ENCODE measurements at places on chromosomes 2 and 18.

GRCh38 chr2:43218702-43219382, 7.6 kb downstream of the ZFP36L2 start:
- peak; percentile 67 for DNase-seq

GRCh38 chr2:215693193-215693998, 257.5 kb upstream of the FN1 start:
- no peak for DNase-seq

DNA sequence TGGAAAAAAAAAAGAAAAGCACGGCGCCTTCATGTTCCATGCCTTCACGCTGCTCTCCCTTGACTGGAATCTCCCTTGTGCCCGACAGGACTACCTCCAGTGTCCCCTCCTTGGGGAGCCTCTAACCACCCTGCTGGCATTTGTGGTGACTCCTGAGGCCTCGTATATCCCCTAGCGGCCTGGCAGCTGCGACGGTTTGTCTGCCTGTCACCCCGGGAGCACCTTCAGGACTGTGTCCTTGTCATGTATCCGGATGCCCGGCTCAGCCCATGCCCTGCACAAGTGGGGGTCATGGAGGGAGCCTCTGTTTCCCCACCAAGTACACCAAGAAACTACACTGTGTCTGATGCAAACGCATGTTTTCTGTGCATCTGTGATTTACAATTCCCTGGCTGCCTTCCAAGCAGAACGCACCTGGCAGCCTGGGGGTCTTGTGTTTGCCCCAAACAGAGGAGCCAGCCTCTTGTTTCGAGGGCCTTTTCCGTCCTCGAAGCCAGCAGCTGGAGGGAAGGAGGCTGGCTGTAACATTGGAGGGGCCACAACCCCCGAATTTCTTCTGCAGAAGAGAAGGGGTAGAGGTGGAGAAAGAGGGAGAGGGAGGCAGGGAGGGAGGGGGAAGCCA, 18.9 kb downstream of the TWIST2 start:
- DNase-seq = no peak

DNA sequence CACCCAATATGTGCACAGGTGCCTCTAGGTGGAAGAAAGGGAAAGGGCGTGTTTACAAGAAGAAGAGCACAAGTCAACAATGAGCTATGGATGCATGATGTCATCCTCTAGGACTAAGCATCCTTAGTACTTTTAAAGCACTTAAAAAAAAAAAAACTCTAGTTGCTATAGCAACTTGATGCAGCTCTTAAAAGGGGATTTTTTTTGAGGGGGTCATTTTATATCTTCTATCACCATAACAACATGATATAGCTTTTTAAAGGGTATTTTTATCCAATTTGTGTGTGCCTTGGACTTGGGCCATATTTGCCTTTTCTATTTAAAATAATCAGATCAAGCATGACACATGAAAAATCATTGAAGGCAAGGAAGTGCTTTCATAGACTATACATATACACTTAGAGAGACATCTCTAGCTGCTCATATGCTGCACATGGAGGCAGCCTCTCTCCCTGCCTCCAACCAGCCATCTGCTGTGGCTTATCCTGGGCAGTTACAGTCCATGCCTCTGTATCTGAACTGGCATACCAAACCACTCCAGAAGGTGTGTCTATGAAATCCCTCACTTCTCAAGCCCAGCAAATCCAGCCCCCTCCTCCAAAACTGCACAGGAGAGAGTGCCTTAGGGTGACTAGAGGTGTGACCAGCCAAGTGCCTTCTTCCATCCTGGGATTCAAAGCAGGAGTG, 165.4 kb downstream of the MSH2 start:
- no peak for DNase-seq

- no peak for DNase-seq
Measured at GRCh38 chr2:240153418-240153817, 13.0 kb upstream of the OTOS start.

DNA sequence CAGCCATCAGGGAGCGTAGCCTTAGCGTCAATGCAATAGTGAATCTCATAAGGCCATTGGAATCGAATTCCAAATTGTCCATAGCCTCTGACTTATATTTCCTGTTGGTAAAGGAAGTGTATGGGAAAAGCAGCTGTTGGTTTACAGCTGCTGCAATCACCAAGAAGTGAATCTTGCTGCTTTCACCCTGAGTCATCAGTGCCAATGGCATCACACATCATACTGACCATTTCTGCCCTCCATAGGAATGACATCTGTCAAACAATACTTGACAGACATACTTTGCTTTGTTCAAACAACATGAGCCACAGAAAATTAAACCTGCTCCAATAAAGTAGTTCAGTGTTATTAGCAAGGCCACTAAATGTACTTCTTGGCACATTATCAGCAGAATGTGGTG, 111.2 kb upstream of the KLHL29 start:
- no peak for DNase-seq

GRCh38 chr2:183292028-183292427, 167.8 kb downstream of the NUP35 start:
- no peak for DNase-seq

DNA sequence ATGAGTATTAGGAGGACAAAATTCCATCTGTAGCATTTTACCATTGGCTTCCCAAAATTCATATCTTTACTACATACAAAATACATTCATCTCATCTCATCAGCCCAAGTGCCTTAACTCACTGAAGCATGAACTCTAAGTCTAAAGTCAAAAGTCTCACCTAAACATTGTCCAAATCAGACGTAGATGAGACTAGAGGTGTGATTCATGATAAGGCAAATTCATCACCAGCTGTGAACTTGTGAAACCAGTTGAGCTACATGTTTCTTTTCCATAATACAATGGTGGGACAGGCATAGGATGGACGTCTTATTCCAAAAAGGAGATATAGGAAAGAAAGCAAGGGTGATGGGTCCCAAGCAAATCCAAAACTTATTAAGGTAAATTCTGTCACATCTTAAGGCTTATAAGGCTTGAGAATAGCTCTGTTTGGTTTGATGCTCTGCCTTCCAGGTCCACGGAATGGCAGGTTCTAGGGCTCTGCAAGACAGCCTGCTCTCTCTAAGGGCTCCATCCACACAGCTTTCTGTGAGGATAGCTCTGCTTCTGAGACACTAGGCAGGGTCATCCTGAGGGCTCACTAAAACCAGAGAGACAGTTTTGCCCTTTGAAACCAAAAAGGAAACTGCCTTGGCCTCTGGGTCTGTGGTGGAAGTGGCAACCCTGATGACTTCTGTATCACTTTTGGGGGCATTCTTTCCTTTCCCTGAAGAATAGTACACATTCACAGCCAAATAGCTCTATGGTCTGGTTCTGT, 9.6 kb downstream of the IFIH1 start:
- no peak for DNase-seq

GRCh38 chr18:61551586-61551985, 218.4 kb downstream of the CDH20 start:
- DNase-seq = peak; percentile 67

- no peak for DNase-seq
Measured at GRCh38 chr2:105753380-105753779, 8.7 kb downstream of the NCK2 start.

- DNase-seq = no peak
Measured at GRCh38 chr2:224190234-224190935, 151.3 kb upstream of the SERPINE2 start.

DNA sequence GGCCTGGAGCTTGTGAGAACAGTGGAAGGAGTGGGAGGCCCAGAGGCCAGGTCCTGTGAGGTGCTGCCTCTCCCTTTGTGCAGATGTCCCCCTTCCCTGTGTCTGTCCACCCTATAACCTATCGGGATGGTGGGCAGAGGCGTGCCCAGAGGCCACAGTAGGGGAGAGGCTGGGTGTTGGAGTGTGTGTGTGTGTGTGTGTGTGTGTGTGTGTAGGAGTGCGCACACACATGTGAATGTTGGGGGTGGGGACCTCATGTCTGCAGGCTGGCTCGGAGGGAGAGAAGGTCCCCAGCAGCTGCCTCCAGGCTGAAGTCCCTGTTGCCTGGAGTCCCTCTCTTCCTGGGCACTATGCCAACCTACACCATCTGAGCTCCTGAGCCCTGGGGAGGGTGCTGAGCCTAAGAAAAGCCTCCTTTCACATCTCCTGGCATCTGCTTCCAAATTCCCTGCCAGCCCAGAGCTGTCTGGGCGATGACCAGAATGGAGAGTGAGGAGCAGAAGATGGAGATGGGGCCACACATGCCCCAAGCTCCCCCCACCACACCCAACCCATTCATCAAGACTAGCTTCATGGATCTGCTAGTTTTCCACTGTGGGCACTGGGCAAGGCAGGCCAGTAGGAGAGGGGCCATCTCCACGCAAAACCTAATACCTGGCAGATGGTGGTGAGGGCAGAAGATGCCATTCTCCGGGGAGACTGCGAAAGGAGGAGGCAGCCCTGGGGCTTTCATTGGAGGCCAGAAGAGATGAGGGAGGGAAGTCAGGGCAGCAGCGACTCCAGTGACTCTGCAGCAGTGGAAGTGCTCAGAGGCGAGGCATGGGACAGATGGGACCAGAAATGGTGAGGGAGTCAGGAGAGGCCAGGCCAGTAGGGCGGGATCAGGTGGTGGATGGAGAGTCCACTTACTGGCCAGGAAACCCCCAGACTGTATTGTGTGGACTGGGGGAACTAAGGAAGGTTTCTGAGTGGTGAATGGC, 20.3 kb downstream of the KCNK3 start:
- DNase-seq = no peak

- DNase-seq = no peak
Measured at GRCh38 chr2:15145919-15146318, 415.2 kb downstream of the NBAS start.

DNA sequence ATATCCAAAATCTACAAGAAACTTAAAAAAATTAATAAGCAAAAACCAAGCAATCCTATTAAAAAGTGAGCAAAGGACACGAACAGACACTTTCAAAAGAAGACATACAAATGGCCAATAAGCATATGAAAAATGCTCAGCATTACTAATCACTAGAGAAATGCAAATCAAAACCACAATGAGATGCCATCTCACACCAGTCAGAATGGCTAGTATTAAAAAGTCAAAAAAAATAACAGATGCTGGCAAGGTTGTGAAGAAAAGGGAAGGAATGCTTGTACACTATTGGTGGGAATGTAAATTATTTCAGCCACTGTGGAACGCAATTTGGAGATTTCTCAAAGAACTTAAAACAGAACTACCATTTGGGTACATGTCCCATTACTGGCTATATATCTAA, 128.8 kb upstream of the SESTD1 start:
- no peak for DNase-seq

GRCh38 chr18:76384114-76384790, 110.8 kb downstream of the ZNF516 start:
- no peak for DNase-seq

DNA sequence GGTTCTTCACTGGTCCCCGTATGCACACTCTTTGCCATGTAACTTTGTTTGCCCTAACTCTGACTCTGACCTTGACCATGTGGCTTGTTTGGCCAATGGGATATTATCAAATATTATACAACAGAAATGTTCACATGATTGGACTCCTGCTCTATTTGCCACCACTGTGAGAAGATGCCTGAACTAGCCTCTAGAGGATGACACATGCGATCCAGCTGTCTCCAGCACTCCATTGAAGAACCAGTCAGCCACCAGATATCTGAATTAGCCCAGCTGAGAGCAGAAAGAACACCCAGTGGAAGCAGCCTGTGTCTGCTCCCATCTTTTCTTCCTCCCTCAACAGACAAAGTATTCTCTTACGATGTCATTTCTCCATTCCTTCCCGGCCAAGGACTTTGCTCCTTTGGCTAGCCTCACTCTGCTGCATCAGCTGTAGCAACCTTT, 412.1 kb downstream of the IRS1 start:
- no peak for DNase-seq

DNA sequence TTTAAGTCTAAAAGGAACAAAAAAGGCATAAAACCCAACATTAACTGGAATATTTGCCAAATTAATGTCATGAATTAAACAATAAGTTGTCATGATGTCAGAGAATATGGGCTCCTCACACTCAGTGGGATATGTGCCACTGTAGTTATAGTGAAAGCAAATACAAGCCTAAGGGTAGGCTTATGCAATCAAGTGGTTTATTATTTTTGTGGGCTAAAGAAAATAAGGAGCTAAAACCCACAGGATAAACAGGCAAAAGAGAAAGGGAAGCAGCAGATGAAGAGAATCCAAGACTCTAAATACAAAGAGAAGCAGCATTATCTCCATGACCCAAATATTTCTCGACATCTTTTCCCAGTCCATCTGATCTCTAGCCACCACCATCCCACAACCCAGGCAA, 17.5 kb downstream of the YWHAQ start:
- DNase-seq = no peak

Data from inflammatory macrophage (primary cell).